ENCODE measurements at places on chromosomes 4 and X.
A peak's percentile ranks its signal among the peaks of the same experiment; 100 is the strongest.

- DNase-seq = no peak
Measured at GRCh38 chrX:3066555-3066954, 25.3 kb downstream of the ARSF start.

DNA sequence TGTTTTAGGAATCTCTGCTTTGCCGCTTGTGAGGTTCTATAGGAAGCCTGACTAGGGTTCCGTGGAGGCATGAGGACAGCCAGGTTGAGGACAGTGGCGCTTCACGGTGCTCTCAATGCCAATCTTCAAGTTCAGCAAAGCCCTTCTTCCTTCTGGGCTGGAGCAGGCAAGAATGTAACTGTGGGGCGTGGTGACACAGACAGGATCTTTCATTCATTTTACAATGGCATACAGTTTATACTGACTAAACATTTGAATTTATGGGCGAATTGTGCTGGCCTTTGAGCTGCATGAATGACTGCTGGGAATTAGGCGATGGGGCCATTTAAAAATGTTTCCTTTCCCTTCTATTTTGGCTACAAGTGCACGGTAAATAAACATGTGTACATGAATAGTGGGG is 2.9 kb upstream of the NHS start:
- no peak for DNase-seq

- no peak for DNase-seq
Measured at GRCh38 chr4:184583738-184584502, 65.3 kb downstream of the CASP3 start.

DNA sequence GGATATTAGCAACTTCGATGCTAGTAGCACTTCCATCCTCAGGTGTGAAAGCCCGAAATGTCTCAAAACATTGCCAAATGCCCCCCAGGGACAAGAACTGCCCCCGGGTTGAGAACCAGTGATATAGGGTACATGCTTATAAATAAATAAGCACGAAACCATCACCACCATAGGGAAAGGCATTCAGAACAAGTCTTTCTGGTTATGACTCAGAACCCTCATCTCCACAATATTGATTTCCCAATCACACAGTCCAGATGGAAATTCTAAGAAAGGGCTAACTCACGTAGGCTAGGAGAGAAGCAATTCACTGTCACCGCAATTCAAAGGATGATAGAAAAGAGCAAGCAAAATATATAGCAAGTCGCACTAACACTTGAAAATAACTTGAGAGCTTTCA is 84.8 kb downstream of the ANOS1 start:
- no peak for DNase-seq

DNA sequence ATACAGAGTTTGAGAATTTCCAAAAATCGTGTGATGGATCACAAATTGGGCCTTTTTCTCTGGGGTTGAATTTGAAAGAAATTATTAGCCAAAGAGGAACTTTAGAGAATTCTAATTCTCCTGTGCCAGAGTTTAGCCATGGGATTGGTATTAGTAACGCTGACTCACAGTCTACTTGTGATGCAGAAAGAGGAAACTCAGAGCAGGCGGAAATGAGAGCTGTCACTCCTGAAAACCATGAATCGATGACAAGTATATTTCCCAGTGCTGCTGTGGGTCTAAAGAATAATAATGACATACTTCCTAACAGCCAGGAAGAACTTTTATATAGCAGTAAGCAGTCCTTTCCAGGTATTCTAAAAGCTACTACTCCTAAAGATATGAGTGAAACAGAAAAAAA is 64.9 kb downstream of the N4BP2 start:
- peak; percentile 39 for DNase-seq

GRCh38 chrX:129540068-129540653 is at the start of gene OCRL:
Gene OCRL (plus strand): TSS chrX:129540259. CDS start chrX:129540440, 181 bp downstream.
- peak; percentile 54 for DNase-seq

DNA sequence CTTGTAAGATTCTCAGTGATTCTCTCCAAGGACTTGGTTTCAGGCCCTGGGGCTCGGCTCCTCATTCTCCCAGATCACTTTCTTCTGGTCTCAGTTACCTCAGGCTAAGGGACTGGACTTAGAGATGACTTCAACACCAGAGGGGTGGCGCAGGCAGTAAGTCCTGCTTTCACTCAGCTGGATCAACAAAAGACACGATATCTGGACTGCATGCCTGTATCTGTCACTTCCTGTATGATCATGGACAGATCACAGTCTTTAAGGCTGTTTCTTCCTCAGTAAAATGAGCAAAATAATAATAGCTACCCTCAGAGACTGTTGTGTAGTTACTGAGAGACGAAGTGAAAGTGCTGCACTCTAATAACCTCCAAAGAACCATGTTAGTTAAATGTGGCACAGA is 19.5 kb upstream of the CXCR3 start:
- no peak for DNase-seq

DNA sequence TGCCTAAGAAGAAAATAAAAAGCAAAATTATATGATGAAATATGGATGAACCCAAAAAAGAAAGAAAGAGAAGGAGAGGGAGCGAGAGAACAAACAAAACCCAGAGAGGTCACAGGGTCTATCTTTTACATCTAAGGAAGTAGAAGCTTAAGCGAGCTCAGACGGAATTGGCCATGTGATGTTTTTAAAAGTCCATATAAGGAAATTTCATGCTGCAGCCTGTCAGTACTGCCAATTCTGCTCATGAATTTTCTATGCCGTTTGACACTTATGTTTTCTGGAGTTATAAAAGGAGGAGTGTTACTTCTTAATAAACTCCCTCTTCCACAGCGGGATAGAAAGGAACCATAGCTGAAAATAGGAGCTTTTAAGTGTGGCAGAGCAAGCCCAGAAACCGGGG is 32.9 kb upstream of the DCX start:
- no peak for DNase-seq

DNA sequence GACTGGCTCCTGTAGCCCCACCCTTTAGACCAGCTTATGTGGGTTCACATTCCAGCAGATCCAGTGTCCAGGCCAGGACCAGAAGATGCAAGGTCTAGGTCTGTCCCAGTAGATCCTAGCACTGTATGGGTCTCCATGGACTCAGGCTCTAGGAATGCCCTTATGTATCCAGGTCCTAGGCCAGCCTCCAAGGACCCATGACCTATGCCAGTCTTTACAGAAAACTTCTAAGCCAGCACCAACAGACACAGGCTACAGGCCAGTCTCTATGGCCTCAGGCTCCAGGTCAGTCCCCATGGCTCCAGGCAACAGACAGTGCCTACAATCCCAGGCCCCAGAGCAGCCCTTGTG is 45.2 kb upstream of the MAGED4 start:
- no peak for DNase-seq

GRCh38 chrX:27910412-27910811 is 70.8 kb downstream of the DCAF8L1 start:
- no peak for DNase-seq

DNA sequence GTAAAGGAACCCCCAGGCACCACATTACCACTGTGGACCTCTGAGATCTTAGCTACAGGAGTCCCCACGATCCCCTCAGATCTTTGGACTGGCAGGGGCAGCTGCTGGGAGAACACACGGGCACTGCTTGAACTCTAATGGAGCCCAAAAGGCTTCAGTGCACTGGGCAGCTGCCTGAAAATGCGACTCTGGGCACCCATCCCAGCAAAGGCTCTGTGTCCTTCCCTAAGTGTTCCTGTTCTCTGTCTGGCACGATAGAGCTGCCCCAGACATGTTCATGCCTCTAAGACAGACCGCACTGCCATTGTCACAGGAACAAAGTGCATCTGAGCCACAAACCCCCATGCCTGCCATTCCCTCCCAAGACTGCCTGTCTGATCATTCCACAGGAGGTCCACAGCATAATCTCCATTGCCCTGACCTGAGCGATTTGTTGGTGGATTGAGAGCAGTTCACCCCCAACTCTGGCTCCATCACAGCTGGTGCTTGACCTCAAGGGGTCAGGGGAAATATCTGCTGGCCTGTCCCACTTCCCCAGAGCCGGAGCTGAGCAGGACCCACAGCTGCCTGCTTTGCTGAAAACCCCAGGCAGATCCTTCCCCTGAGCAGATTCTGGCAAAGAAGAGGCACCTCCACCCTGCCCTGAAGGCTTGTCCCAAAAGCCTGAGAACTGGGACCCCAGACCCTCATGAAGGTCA is 436.0 kb upstream of the INTU start:
- DNase-seq = no peak

- no peak for DNase-seq
Measured at GRCh38 chr4:31081366-31081765, 361.2 kb downstream of the PCDH7 start.

DNA sequence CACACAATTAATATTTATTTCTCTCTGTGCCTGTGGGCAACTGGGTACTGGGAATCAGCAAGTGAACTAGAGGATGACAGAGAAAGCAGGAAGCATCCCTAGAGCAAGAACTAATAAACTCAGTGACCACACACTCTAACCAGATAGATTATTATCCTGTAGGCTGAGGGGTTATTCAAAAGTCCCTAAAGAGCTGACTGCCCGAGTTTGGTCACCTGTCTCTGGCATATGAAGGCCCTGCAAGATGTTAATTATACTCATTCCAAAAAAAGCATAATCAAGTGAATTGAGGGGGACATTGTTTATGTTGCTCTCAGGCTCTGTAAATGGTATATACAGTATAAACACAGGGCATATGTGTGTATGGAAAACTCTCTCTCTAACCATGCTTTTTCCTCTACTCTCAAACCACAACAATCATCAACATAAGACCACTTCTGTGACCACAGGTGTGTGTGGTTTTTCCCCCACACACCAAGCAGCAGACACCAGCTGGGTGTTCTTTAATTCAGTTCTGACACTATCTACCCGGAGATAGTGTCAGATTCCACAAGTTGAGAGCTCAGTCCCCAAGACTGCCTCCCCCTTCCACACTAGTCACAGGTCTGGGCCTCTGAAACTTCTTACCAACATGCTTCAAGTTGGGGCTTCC is 6.2 kb upstream of the HPSE start:
- DNase-seq = peak; percentile 46

DNA sequence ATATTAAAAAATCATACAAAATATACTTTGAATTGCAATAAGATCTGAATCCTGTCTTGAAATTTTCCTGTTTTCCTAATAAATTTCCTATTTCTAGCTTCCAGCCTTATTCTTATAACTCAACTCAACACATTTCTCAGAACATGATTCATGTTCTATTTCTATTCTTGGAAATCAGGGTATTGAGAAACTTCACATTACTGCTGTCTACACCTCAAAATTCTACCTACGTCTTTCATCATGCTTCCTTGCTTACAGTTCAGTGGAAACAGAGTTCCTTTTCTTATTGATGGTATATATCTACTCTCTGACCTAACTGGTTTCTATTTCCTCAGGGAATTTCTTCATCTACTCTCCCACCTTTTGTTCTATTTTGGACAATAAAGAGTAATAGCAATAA is 2139.0 kb downstream of the ARAP2 start:
- no peak for DNase-seq

- no peak for DNase-seq
Measured at GRCh38 chr4:111639876-111640275, 505.4 kb upstream of the FAM241A start.

DNA sequence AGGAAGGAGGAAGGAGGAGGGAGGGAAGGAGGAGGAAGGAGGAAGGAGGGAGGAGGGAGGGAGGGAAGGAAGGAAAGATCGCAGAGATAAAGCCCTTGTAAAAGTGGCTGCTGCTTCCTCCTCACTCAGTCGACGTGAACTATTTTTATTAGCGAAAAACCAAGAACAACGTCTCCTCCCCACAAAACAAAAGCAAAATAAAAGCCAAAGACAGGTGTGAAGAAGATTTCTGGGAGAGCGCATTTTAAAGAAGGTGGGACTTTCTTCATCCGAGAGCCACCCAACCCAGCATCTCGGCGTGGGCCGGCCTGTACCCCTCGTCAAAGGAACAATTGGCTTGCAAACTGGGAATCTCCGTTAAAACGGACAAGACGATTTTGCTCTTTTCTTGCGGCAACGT is 40.7 kb upstream of the ASMTL start:
- no peak for DNase-seq

DNA sequence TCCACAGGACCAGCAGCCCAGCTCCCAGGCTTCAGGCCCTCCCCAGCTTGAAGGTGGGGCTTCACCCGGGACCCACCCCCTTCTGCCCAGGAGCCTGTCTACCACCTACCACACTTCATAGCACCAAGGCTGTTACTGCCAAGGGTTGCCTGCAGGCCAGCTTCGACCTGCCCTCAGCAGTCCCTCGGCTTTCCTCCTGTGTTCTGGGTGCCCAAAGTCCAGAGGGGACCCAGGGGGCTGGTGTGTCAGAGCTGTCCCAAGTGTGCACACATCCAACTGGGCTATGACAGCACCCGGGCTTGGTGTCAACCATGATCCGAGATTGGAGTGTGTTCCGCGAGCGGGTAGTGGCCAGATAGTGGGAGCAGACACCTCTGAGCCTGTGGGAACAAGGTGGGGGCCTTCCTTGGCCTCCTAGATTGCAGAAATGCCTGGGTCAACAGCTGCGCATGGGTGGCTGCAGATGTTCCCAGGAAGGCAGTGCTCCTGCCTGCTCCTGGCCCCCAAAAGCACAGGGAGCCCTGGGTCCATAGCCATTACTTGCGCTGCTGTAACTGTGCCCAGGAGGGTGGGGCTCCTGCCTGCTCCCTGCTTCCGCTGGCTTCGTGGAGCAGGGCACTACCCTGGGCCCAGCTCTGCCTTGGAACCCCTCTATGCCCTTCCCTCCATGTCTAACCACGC is 16.8 kb downstream of the SULT1B1 start:
- no peak for DNase-seq

GRCh38 chrX:126929071-126929470 is 109.5 kb downstream of the PRR32 start:
- no peak for DNase-seq

GRCh38 chr4:125317525-125317877 is 2.7 kb downstream of the FAT4 start:
- no peak for DNase-seq

GRCh38 chrX:136619899-136620505 is 28.0 kb upstream of the CD40LG start:
- DNase-seq = peak; percentile 63

DNA sequence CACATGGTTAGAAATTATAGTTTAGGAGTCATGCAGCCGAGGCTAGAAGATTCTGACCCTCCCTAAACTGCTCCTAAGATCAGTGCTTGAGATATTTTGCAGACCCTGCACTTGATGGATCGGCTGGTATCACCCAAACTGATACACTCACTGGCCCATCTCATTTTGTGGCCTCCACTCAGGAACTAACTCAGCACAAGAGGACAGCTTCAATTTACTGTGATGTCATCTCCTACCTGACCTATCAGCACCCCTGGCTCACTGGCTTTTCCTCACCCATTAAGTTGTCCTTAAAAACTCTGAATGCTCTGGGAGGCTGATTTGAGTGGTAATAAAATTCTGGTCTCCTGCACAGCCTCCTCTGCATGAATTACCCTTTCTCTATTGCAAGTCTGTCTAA is 450.9 kb downstream of the PCDH10 start:
- DNase-seq = no peak

GRCh38 chr4:84032372-84032771 is 466.7 kb downstream of the NKX6-1 start:
- no peak for DNase-seq
